IPS DF 6.9 (cell line): ENCODE measurements at places on chromosomes 1 and 21.
A peak's percentile ranks its signal among the peaks of the same experiment; 100 is the strongest.

DNA sequence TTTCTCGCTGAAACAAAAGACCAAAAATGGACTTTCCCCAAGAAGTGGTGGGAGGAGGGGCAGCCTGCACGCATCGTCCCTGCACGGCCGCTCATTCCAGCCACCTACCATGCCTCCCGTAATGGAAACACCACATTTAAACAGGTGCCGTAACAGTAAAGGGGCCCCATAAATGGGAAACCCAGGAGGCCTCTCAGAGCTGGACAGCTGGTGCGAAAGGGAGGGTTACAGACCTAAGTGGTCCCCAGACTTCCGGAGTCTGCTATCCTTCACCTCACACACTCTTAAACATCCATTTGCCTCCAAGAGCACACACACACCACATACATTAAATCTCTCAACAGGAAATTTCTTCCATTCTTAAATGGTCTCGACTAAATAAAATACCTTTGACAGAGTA, 120.7 kb upstream of the SOD1 start:
- H3K4me3 ChIP-seq = no peak overlapping the region
- H3K36me3 ChIP-seq = no peaks in the 10 kb centered on the region
- H3K4me1 ChIP-seq = no peaks in the 10 kb centered on the region
- no peak for DNase-seq

DNA sequence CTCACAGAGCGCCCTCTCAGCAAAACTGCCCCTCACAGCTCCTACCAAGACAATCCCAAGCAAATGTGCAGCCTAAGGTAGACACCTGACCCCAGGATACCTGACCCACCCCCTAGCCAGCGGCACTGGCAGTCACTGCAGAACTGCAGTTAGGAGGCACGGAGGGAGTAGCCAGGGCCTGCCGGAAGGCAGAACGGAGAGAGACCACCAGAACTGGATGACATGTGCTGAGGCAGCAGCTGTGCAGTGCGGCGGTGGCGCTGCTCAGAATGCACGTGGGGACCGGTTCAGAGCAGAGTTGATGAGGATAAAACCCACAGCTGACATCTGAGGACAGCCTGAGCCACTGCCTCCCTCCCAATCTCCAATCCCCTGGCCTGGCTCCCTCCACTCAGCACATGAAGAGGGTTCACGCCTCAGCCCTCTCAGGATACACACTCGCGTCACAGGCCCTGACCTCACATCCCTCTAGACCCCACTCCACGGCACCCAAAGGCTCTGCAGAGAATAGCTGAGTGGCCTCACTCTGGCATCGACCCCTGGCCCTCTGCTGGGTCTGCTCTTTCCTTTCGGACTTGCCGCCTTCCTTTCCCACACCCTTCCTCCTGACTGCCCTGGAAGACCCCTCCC, 29.6 kb downstream of the UBE2G2 start:
- H3K27me3 ChIP-seq = no peaks in the 10 kb centered on the region
- no peak for DNase-seq
- peaks cover 2% of the 10 kb centered on the region; the same call in 1 of the 2 replicates for H3K4me1 ChIP-seq
- H3K36me3 ChIP-seq = peaks cover 26% of the 10 kb centered on the region

GRCh38 chr1:63674865-63675419, 81.7 kb downstream of the PGM1 start:
- no peak overlapping the region for H3K4me3 ChIP-seq
- H3K36me3 ChIP-seq = no peaks in the 10 kb centered on the region
- no peaks in the 10 kb centered on the region for H3K4me1 ChIP-seq
- no peaks in the 10 kb centered on the region for H3K27me3 ChIP-seq
- H3K27ac ChIP-seq = no peak overlapping the region

GRCh38 chr1:204977318-204977717, 65.7 kb upstream of the CNTN2 start:
- H3K4me3 ChIP-seq = no peak overlapping the region
- no peaks in the 10 kb centered on the region for H3K27me3 ChIP-seq
- no peak for DNase-seq

DNA sequence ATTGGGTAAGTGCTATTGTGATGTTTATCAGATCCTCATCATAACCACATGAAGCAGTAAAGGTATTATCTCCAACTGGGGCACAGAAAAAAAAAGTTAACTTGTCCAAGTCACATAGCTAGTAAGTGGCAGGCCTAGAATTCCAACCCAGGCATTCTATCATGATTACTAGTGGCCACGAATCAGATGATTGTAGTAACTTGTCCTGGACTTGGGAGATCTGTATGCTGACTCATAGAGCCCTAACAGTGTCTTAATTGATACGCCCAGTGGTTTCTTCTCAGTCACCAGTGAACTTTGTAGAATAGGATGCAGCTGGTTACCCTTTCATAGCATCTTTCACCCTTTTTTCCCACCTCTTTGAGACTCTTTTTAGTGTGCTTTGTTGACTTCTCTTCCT, 91.1 kb upstream of the UBE2U start:
- no peak overlapping the region for H3K27ac ChIP-seq
- 0 out of 2 replicates have a peak, but pooled peaks cover 1% of the 10 kb centered on the region for H3K4me1 ChIP-seq
- H3K4me3 ChIP-seq = no peak overlapping the region
- H3K27me3 ChIP-seq = no peaks in the 10 kb centered on the region
- no peaks in the 10 kb centered on the region for H3K36me3 ChIP-seq

DNA sequence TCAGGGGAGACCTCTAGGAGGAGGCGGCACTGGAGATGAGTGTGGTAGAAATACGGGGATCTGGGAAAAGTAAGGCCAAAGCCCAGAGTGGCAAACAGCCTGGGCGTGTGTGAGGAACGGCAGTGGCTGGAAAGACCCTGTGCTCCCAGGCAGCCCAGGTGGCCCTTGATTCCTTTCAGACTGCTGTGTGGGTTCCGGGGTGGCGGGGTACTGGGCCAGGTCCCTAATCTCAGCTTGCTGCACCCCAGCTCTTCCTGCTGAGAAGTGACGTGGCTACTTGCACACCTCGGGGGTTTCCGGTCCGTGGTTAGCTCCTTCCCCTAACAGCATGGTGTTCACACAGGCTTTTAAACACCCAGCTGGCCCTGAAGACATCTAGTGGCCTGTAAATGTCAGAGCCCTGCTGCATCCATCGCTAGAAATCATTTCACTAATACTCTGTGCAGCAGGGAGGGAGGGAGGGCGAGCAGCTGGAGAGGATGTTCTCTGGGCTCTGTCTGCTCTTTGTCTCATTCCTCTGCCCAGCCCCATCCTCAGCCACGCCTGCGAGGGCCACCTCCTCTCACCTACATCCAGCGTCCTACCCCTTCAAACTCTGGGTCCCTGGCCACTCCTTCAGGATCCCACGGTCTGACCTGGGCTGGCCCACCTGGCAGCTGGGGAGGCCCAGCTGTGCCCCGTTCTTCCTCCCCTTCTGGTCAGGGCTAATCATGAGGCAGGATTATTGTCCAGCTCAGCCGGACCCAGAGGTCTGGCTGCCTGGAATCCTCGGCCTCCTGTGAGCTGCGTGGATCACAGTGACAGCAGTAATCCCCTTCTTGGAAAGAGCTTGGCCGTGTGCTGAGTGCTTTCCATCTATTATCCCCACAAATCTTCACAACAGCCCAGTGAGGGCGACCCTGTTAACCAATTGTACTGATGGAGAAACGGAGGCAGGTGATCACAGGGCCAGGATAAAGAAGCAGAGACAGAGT, 7.2 kb downstream of the ZDHHC18 start:
- peaks cover 8% of the 10 kb centered on the region; the same call in 1 of the 2 replicates for H3K36me3 ChIP-seq
- no peak for DNase-seq
- H3K4me1 ChIP-seq = no peaks in the 10 kb centered on the region
- no peak overlapping the region for H3K27ac ChIP-seq
- no peak overlapping the region for H3K4me3 ChIP-seq

GRCh38 chr1:50354813-50355212, 68.4 kb downstream of the DMRTA2 start:
- H3K27me3 ChIP-seq = no peaks in the 10 kb centered on the region
- no peaks in the 10 kb centered on the region for H3K4me1 ChIP-seq
- no peak for DNase-seq
- no peaks in the 10 kb centered on the region for H3K36me3 ChIP-seq

DNA sequence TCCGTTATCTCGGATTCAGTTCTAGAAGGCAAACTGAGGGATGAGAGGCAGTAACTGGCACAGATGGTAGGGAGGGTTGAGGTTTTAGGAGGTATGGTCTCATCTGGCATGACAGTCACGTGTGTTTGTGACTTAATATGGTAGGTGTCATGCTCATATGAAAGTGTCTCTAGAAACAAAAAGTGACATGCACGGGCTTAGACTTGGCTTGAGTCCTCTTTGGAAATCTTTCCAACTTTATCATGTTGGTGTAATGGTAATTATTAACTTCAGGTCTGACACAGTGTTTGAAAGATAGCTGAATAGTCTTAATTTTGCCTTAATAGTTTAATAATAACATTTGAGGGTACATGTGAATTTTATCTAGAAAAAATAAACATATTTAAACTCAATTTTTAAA, 218.1 kb downstream of the FMN2 start:
- no peak overlapping the region for H3K4me3 ChIP-seq
- no peak overlapping the region for H3K27ac ChIP-seq
- H3K27me3 ChIP-seq = no peaks in the 10 kb centered on the region
- H3K36me3 ChIP-seq = no peaks in the 10 kb centered on the region

DNA sequence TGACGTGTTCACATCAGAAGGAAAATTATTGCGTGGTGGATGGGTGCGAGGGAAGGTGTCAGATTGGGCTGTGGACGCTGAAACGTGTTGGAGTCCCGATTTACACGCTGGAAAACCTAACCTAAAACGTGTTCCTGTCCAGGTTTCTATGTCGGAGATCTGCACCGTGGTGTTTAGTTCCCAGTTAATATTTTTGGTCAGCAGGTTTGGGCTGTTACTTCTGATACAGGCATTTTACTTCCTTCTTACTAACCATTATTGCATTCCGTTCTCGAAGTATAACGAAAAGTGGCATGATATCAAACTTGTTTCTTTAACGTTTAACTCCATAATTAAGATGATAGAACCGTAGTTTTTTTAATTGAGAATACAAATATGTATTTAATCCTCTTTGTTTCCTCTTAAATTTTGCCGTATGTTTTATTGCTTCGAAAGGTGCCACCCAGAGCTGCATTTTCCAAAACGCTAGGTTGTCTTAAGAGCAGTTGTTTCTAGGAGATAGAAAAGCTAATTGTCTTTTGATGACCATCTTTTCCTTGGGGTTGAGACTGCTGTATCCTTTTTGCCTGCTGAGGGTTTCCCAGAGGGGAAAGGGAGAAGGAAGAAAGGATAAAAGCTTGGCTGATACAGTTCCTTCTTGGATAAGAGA, 1.3 kb downstream of the ADARB1 start:
- no peak for DNase-seq
- H3K27me3 ChIP-seq = peaks cover 8% of the 10 kb centered on the region; the same call in 1 of the 2 replicates
- no peaks in the 10 kb centered on the region; the same call in 1 of the 2 replicates for H3K36me3 ChIP-seq
- no peak overlapping the region for H3K27ac ChIP-seq

GRCh38 chr1:234836776-234837357, 226.9 kb upstream of the IRF2BP2 start:
- DNase-seq = no peak
- no peak overlapping the region for H3K4me3 ChIP-seq
- H3K27ac ChIP-seq = no peak overlapping the region
- H3K27me3 ChIP-seq = no peaks in the 10 kb centered on the region
- H3K4me1 ChIP-seq = no peaks in the 10 kb centered on the region

- no peaks in the 10 kb centered on the region for H3K36me3 ChIP-seq
- no peak for DNase-seq
- H3K4me3 ChIP-seq = no peak overlapping the region
Observed at GRCh38 chr1:51564124-51564523, 45.1 kb upstream of the EPS15 start.

- no peak for DNase-seq
- no peak overlapping the region for H3K4me3 ChIP-seq
- H3K27ac ChIP-seq = no peak overlapping the region
- no peaks in the 10 kb centered on the region for H3K4me1 ChIP-seq
- no peaks in the 10 kb centered on the region for H3K27me3 ChIP-seq
- H3K36me3 ChIP-seq = no peaks in the 10 kb centered on the region
Observed at GRCh38 chr1:231357831-231358354, 19.8 kb downstream of the SPRTN start.

DNA sequence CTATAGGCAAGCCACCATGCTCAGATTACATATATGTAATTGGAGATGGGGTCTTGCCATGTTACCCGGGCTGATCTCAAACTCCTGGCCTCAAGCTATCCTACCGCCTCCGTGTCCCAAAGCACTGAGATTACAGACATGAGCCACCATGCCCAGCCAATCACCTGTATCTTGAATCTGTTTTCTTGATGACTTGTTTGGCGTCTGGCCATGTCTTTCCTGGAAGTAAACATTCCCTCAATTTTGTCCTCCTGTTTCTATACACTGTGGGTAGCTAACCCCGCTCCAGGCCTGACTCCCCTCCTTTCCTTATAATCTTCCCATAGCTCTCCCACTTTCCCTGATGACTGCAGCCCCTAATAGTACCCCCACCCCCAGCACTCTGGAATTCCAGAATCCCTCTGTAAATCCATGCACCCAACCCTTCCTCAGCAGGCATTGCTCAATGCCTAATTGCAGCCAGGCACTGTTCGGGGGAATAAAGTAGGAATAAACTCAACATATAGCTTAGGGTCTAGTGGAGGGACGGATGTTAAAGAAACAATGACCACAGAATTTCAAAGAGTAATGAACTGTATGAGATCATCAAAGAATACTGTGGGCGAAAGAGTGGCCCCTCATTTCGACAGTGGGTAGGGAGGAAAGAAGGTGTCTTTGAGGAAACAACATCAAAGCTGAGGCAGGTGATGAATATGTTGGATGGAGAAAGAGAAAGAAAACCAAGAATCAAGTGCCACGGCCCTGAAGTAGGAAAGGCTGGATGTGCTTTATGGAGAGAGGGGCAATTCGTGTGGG, 161.5 kb downstream of the ADSS2 start:
- H3K36me3 ChIP-seq = no peaks in the 10 kb centered on the region
- no peaks in the 10 kb centered on the region for H3K27me3 ChIP-seq
- no peaks in the 10 kb centered on the region for H3K4me1 ChIP-seq
- H3K4me3 ChIP-seq = no peak overlapping the region

- H3K4me1 ChIP-seq = peaks cover 5% of the 10 kb centered on the region; the same call in 1 of the 2 replicates
- H3K4me3 ChIP-seq = peak overlapping the region; percentile 39; the same call in 1 of the 2 replicates
- peaks cover 9% of the 10 kb centered on the region for H3K27me3 ChIP-seq
- no peak overlapping the region for H3K27ac ChIP-seq
- DNase-seq = no peak
- no peaks in the 10 kb centered on the region for H3K36me3 ChIP-seq
Observed at GRCh38 chr1:227946624-227947385, 927 bp downstream of the WNT9A start.

DNA sequence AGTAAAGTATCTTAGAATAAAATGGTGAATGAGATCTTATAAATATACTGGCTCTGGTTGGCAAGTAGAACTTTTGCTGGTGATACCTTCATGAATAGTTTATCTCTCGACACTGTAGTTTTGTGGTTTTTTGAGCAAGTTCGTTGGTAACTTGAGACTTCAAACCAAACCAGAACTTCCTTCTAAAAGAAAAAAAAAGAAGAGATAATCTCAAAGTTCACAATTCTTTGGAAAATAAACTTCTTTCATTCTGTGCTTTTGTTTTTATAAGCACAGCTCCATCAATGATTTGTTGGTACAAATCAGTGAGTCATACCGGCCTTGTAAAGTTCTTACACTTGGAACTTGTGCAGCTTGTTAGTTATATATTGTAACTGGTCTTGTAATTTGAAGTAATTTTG, 2.3 kb downstream of the HIPK1 start:
- no peaks in the 10 kb centered on the region for H3K27me3 ChIP-seq
- no peak overlapping the region for H3K27ac ChIP-seq
- DNase-seq = no peak
- H3K4me1 ChIP-seq = no peaks in the 10 kb centered on the region
- H3K36me3 ChIP-seq = no peaks in the 10 kb centered on the region
